Activated effector memory CD4-positive, alpha-beta T cell treated with Interleukin-2 at 50 U/mL for 16 hours (primary cell): ENCODE measurements at places on chromosomes 5 and 9.
A peak's percentile ranks its signal among the peaks of the same experiment; 100 is the strongest.

DNA sequence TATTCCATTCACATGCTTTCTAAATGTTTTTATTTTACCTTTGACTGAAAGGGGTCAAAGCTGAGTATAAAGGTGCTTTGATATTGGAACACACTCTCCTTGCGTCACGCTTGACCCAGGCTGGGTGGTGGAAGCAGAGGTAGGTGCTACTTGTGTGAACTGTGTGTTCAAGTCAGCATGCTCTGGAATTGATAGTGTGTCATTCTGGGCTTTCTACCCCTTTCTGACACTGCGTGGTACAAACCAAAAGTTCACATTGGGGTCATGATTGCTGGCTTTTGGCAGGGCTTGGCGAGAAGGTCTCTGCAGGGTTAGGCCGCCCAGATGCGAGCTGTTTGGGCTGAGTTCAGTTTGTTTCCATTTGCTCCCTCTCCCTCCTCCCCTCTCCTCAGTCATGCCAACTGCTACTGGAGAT is 131.8 kb downstream of the ADAMTSL1 start:
- no peak for DNase-seq

- no peak for DNase-seq
These were observed 147.5 kb downstream of the NXNL2 start for GRCh38 chr9:88682431-88682831.

DNA sequence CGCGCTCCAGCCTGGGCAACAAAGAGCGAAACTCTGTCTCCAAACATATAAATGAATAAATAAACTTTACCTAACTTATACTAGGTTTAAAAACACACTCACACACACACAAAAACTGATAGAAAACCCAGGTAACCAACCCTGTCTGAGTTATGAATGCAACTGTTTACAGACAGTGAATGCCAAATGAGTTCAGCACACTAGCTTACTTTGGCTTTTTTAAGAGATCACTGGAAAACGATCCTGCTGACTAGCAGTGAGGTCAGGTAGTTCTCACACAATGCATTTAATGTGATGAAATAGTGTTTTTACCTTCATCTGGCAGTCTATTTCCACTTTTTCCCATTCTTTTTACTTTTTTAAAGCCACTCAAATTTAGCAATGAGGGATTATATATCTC is 22.4 kb downstream of the FAF2 start:
- DNase-seq, result no peak

DNA sequence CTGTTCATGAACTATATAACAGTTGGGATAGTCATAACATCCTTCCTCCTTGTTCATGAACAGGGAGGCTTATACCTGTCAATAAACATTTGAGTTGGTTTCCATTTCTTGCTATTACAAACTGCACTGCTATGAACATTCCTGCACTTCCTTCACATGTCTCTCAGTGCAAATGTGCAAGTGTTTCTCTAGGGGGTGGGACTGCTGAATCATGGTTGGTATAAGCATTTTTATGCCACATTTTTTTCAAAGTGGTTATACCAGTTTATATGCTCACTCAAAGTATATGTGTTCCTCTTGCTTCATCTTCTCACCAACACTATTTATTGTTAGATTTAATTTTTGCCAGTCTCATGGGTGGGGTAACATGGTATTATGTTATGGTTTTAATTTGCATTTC is 25.8 kb upstream of the TPD52L3 start:
- no peak for DNase-seq

- no peak for DNase-seq
These were observed 58.4 kb downstream of the RANBP17 start for GRCh38 chr5:170920196-170920595.

DNA sequence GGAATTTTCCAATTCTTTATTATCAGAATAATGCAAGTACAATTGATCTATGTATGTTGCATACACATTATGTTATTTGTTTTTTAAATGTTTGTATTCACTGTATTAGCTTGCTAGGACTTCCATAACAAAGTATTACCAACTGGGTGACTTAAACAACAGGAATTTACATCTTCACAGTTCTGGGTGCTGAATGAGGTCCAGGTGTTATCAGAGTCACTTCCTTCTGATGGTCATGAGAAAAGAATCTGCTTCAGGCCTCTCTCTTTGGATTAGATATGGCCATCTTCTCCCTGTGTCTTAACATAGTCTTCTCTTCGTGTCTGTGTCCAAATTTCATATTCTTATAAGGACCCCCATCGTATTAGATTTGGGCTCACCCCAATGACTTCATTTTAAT is 229.1 kb upstream of the TRPC7 start:
- no peak for DNase-seq

- DNase-seq, result no peak
These were observed 13.5 kb upstream of the NIPAL4 start for GRCh38 chr5:157446412-157446935.

GRCh38 chr5:821504-821903 is 29.3 kb downstream of the ZDHHC11 start:
- DNase-seq, result no peak

DNA sequence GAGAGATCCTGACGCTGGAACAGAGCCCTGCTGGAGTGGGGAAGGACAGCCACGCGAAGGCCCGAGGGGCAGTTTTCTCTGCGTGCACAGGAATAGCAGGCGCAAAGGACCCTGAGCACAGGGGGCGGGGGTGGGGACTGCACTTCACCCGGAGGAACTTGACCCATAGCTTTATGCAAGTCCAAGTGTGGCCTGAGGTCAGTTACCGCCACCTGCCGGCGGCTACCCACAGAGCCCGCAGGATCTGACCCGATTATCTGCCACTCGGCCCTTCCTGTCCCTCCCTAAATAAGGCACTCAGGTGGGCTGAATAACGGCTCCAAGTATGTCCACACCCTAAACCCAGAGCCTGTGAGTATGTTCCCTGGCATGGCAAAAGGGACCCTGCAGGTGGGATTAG is 65.4 kb upstream of the FCN1 start:
- no peak for DNase-seq

GRCh38 chr9:74527718-74528117 is 30.6 kb downstream of the RORB start:
- DNase-seq, result no peak

GRCh38 chr5:133947431-133947841 is 21.0 kb downstream of the C5orf15 start:
- DNase-seq, result no peak

DNA sequence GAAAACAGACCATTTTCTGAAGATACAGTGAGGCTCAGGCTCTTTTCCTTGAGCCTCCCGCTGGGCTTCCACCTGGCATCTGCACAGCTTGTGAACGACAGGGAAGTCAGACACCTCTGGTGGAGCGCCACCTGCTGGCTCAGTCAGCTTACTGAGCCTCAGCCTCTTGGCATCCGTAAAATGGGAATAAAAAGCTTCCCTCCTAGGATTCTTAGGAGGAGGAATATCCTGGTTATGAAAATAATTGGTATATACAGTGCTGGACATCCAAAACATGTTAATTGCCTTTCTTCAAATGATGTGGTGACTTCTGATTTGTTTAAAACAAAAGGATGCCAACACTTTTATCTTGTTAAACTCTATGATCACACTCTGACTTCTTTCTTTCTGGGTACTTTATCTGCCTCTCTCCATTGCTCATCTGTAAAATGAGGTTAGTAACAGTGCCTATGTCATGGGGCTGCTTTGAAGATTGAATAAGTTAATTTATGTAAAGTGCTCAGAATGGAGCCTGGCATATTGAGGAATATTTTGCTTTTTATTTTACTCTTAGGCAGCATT is 67.5 kb downstream of the MAMDC2 start:
- DNase-seq, result peak; percentile 12

DNA sequence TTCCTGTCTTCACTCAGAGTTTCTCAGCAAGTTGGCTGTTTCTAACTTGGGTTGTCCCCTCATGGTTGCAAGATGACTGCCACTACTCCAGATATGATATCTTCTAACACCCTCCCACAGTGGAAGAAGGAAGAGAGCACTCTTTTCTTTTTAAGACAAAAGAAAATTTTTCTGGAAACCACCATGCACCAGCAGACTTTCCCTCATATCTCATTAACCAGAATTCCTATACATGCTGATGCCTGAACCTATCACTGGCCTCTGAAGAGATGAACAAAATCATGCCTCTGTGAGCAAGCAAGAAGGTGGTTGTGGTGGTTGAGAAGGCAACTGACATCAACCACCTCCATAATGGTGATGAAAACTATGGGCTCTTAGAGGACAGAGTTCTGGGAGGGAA is 56.8 kb downstream of the FEM1C start:
- no peak for DNase-seq

DNA sequence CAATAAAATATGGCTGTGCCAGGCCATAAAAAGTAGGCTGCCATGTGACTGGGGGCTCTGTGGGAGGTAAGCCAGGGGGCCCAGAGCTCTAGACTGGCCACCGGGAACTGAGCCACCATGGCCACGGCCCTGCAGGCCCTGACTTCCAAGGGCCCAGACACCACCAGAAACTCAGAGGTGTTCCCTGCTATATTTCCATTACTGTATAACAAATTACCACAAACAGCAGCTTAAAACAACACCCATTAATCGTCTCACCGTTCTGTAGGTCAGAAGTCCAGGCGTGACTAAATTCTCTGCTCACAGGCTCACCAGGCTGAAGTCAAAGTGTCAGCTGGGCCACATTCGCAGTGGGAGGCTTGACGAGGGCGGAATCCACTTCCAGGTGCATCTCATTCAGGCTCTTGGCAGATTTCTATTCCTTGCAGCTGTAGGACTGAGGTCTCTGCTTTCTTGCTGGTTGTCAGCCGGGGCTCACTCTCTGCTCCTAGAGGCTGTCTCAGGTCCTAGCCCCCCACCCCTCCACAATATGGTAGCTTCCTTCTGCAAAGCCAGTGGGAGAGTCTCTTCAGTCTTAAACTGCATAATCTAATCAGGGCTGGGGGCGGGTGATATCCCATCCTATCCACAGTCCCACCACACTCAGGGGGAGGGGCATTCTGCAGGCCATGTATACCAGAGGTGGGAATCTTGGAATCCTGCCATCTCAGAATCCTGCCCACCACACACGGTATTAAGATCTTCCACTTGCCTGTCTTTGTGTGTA is 125.4 kb downstream of the C5orf15 start:
- no peak for DNase-seq

DNA sequence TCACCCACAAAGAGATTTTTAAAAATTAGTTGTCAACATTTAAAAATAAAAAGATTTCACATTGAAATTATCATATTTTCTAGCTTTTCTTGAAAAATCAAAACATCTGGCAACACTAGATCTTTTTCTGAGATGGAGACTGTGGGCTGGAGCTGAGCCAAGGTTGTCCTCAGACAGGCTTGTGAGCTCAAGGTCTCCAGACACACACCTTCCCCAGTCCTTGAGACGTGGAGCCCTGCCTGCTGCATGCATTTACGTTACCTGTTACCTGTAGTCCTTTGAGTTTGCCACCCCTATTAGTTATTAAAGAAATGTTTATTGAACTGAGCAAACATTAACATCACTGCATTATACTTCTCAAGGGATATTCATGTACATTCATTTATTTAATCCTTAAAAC is 87.5 kb upstream of the TLE1 start:
- DNase-seq, result no peak

DNA sequence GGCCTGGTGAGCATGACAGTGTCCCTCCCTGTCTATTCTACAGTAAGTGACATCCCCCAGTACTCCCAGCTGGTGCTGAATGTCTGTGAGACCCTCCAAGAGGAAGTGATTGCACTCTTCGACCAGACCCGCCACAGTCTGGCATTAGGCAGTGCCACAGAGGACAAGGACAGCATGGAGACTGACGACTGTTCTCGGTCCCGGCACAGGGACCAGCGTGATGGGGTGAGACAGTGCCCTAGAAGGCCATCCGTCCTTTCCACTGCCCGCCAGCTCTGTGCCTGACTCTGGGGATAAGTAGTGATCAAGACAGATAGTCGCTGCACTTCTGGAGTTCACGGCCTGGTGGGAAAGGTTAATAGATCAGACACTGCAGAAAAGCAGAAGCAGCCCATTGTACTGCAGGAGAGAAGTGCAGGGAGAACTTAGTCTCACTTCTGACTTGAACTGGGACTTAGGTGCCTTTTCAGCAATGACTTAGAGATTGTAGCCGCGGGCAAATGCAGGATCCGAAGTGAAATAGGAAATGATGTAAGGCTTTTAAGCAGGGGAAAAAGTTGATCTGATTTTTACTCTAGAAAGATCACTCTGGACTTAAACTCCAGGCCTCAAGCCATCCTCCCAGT is 28.4 kb downstream of the SH3GLB2 start:
- DNase-seq, result no peak

- DNase-seq, result no peak
These were observed 5.7 kb downstream of the MAPKAP1 start for GRCh38 chr9:125701351-125701750.

DNA sequence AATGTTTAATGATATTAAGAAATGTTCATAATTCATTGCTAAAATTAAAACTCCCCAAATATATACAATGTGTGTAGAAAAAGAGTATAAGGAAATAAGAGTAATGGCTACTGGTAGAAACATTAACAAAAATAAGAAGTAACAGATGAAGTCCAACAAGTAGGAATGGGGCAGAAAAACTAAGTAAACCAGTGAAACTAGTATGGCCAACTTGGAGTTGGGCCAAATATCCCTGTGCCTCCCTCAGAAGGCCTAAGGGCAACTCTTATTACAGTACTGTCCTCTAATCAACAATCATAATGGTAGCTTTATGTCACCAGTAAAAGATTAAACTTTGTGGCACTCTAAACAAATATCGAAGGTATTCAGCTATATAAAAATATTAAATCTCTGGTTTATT is 93.5 kb downstream of the SSBP2 start:
- no peak for DNase-seq

DNA sequence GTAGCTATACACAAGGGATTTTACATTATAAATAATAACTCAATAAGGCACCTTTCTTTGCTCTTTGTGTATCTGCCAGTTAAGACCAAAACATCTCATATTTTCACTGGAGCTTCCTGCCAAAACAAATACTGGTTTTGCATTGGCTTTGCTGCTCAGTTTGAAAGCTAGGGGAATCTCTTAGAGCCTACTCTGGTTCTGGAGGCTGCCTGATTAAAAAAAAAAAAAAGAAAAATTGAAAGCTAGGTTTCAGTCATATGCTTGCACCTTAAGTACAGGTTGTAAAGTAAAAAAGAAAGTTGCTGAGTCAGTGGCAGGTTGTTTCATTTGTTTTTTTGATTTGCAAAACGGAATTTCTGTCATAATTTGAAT is 2.3 kb downstream of the DENND4C start:
- no peak for DNase-seq

DNA sequence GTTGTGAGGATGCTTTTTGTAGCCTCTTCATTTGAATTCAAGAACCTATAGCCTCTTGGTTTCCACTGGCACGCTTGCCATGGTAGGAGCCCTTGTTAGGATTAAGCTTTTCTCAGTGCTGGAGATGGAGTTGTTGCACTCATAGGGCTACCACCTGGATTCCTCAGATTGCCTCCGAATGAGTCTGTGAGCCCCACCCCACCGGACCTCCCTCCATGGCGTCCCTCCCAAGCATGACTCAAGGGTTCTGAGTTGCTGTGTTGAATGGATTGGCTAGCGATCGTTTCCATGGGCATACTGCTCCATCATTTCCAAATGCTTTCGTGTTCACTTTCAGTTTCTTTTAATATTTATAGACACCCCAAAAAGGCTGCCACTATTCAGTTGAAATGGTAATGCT is 69.9 kb downstream of the DAPK1 start:
- no peak for DNase-seq
